ENCODE measurements at places on chromosomes 16 and 17.

GRCh38 chr17:75241502-75241901 lies 19.9 kb downstream of the GGA3 start:
- no peak for DNase-seq

GRCh38 chr17:61352781-61353491 lies 46.7 kb upstream of the TBX2 start:
- DNase-seq = no peak

DNA sequence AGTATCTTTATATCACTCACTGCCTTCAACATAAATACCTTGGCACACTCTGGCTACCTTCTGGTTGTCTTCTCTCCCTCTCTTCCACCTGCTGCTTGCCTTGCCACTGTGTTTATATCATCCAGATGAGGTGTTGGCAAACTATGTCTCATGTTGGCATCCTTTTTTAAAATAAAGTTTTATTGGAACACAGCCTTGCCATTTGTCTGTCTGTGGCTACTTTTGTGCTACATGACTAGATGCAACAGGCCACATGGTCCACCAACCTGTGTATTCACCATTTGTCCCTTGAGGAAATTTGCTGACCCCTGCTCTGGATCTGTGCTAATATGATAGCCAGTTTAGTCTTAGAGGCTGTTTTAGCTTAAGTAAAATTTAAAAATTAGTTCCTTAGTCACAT lies 36.8 kb downstream of the NSRP1 start:
- DNase-seq = no peak

DNA sequence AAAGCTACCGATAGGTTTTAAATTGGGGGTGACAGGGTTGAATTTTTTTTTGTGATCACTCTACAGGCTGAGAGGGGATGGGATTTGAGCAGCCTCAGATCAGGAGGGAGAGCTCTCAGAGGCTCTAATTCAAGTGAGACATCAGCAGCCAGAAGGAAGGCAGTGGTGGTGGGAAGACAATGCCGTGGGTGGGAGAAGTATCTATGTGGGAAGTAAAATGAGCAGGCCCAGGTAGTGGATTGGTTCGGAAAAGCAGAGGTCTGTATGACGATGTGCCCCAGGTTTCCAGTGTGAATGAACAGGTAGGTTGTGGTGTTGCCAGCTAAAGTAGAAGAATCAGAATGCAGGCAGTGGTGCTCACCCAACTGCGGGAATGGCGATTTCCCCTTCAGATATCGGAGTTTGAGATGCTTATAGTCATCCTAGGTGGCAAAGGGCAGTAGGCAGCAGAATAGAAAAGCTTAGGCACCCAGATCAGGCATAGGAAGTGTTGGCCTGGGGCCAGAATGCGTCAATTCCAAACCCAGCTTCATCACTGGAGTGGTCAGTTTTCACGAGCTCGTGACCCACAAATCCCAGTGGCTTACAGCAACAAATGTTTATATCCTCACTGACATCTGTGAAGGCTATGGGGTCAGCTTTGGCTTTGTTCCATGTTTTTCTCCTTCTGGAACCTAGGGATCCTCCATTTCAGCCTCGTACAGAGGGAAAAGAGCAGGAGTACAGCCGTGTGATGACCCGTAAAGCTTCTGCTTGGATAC lies 24.0 kb downstream of the MEOX1 start:
- no peak for DNase-seq

GRCh38 chr17:68033636-68034451 lies 1.7 kb upstream of the KPNA2 start:
- DNase-seq = no peak
